ENCODE measurements at places on chromosomes 3 and 15.
A peak's percentile ranks its signal among the peaks of the same experiment; 100 is the strongest.

DNA sequence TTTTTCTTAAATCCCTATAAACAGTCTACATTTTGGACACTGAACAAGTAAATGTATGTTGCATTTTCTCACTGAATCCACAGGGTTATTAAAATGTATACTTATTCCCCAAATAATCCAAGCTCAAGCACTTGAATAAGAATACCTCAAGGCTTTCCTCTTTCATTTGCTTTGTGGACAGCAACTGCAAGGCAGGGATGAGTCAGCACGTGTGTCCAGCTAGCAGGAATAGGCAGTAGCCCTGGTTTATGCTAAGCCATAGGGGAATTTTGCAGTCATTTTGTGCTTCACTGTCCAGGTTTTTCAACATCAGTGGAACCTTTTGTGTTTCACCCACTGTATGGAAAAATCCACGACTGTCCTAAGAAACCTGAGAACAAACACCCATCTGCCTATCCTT is 96.7 kb upstream of the KCNMB2 start:
- H3K4me3 ChIP-seq: no peak overlapping the region
- no peak overlapping the region for H3K27ac ChIP-seq
- no peak for DNase-seq
- no peaks in the 10 kb centered on the region for H3K27me3 ChIP-seq
- no peaks in the 10 kb centered on the region for H3K36me3 ChIP-seq
- H3K4me1 ChIP-seq: no peaks in the 10 kb centered on the region

DNA sequence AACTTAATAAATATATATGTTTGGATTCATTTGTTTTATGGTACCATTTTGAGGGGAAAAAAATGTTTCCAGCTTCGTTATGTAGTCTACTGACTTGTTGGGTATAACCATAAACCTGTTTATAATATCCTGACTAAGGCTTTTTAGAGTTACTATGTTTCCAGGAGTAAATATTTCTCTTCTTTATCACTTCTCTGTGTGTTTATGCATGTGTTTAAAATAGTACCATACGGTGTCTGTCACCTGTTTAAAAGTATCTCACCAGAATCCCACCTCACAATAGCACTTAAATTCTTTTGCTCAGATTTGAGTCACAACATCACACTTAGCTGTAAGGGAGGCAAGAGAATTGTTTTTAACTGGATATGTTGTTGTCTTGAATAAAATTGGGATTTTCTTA is 15.1 kb downstream of the LACTB start:
- no peak overlapping the region for H3K4me3 ChIP-seq
- H3K36me3 ChIP-seq: peaks cover 21% of the 10 kb centered on the region
- H3K4me1 ChIP-seq: peaks cover 4% of the 10 kb centered on the region
- peak overlapping the region; percentile 85 for H3K27ac ChIP-seq
- no peaks in the 10 kb centered on the region for H3K27me3 ChIP-seq
- DNase-seq: no peak

- no peaks in the 10 kb centered on the region for H3K27me3 ChIP-seq
- no peak overlapping the region for H3K27ac ChIP-seq
- no peak overlapping the region for H3K4me3 ChIP-seq
- no peak for DNase-seq
- no peaks in the 10 kb centered on the region for H3K4me1 ChIP-seq
Observed at GRCh38 chr15:29433507-29434248, 164.1 kb upstream of the NSMCE3 start.

GRCh38 chr15:92667287-92667904 is 11.8 kb upstream of the FAM174B start:
- no peak overlapping the region for H3K27ac ChIP-seq
- no peaks in the 10 kb centered on the region for H3K27me3 ChIP-seq
- H3K36me3 ChIP-seq: no peaks in the 10 kb centered on the region
- peaks cover 9% of the 10 kb centered on the region for H3K4me1 ChIP-seq

- no peak overlapping the region for H3K4me3 ChIP-seq
- H3K27me3 ChIP-seq: no peaks in the 10 kb centered on the region
Observed at GRCh38 chr3:123758081-123758564, 126.0 kb downstream of the MYLK start.

GRCh38 chr3:156762631-156763185 is 63.4 kb upstream of the LEKR1 start:
- no peaks in the 10 kb centered on the region for H3K27me3 ChIP-seq
- no peak for DNase-seq
- no peaks in the 10 kb centered on the region for H3K36me3 ChIP-seq
- H3K4me1 ChIP-seq: no peaks in the 10 kb centered on the region
- H3K4me3 ChIP-seq: no peak overlapping the region
- no peak overlapping the region for H3K27ac ChIP-seq

- H3K36me3 ChIP-seq: no peaks in the 10 kb centered on the region
- no peak for DNase-seq
- no peaks in the 10 kb centered on the region for H3K27me3 ChIP-seq
- no peaks in the 10 kb centered on the region for H3K4me1 ChIP-seq
Observed at GRCh38 chr3:149848238-149848637, 35.2 kb downstream of the RNF13 start.

GRCh38 chr3:64327100-64327804 is 102.0 kb upstream of the PRICKLE2 start:
- H3K27me3 ChIP-seq: no peaks in the 10 kb centered on the region
- H3K4me3 ChIP-seq: no peak overlapping the region
- H3K36me3 ChIP-seq: no peaks in the 10 kb centered on the region
- H3K27ac ChIP-seq: peak overlapping the region; percentile 84

DNA sequence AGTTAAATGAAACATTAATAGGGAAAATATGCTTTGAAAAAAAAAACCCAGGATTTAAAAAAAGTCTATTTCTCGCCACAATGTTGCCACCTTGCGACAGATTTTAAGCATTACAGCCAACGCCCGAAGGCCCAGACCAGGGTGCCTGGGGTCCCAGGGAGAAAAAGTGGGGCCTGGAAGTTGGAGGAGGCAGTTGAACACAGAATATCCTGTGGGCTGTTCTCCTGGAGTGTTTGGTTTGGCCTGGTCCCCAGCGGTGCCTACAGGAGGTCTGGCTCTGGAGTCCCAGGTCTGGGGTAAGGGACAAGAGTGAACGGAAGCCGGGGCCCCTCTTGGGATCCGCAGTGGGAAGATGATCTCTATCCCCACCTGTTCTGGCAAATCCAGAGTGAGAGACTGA is 3.4 kb downstream of the RNU6-1 start:
- no peak for DNase-seq
- H3K4me3 ChIP-seq: no peak overlapping the region
- H3K36me3 ChIP-seq: no peaks in the 10 kb centered on the region
- peaks cover 73% of the 10 kb centered on the region for H3K4me1 ChIP-seq

DNA sequence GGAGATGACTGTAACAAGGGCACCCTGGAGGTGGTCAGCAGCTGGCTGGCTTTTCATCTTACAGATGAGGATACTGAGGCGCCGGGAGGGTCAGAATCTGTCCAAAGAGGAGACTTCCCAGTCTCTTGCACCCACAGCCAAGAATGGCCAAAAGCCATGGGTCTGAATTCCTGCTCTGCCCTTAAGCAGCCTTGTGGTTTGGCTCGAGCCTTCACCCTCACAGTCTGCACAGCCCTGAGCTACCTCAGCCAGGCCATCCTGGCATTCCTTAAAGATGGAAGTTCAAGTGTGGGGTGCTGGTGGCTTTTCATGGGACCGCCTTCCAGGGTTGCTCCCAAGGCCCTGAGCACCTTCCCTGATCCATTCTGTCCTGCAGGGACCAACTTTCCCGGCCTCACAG is 59.2 kb downstream of the CACNA2D2 start:
- H3K4me3 ChIP-seq: no peak overlapping the region
- no peak for DNase-seq
- no peaks in the 10 kb centered on the region for H3K36me3 ChIP-seq
- peak overlapping the region; percentile 2 for H3K27ac ChIP-seq
- H3K27me3 ChIP-seq: no peaks in the 10 kb centered on the region
- peaks cover 28% of the 10 kb centered on the region for H3K4me1 ChIP-seq

DNA sequence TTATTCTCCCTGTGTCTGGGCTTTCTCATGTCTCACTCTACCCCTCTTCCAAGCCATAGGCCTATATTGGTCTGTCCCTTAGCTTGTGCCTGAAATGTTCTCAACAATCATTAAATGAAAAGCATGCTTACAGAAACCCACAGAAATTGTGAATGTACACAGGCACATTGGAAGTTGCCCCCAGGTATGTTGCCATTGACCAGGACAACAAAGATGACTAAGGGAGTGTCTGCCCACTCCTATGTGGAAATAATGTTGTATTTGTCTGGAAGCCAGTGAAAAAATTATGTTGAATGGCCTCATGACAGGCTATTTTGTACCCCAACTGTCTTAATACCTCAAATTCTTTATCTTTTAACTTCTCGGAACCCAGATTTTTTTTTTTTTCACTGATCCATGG is 102.0 kb downstream of the TPRG1 start:
- no peaks in the 10 kb centered on the region for H3K36me3 ChIP-seq
- no peak overlapping the region for H3K4me3 ChIP-seq
- no peaks in the 10 kb centered on the region for H3K4me1 ChIP-seq

DNA sequence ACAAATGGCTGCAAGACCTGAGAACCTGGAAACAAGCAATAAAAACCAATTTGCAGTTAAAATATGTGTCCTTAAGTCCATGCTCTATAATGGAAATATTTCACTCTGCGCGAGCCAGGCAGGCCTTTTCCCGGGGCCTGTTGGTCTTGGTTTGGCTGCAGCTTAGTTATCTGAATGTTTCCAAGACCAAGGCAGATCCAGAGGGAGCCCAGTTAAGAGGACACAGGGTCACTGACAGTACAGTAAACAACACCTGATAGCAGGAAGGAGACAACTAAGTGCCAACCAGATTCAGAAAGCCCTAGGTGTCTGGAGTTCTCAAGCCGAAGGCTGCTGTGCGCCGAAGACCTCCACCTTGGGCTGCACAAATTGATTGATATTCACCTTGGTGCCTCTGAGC is 32.8 kb downstream of the THSD4 start:
- H3K4me3 ChIP-seq: no peak overlapping the region
- DNase-seq: no peak
- no peak overlapping the region for H3K27ac ChIP-seq
- H3K36me3 ChIP-seq: no peaks in the 10 kb centered on the region
- no peaks in the 10 kb centered on the region for H3K27me3 ChIP-seq
